CD8-positive, alpha-beta T cell (primary cell): ENCODE measurements at places on chromosomes 3 and 15. TPM values are rescaled to one million over a fixed set of nuclear protein-coding genes. Genes with fewer than 3 reads are reported as not detected.

Gene SH2D7
- total RNA-seq, result not detected

Gene OR5K1
- total RNA-seq, result not detected

Gene MAP2K5
- 21.2 TPM for total RNA-seq

Gene DPPA2
- not detected for total RNA-seq

Gene ARHGEF26
- 0.08 TPM for total RNA-seq

Gene TRIM71
- total RNA-seq, result not detected

Gene ECE2
- total RNA-seq, result not detected

Gene CNTN4
- total RNA-seq, result not detected

Gene LMOD3
- total RNA-seq, result not detected

Gene SYNPR
- total RNA-seq, result not detected

Gene GREM1
- total RNA-seq, result not detected

Gene PLXNA1
- 7.3 TPM for total RNA-seq

- no peak for DNase-seq
These were observed 151.1 kb upstream of the OSTN start for GRCh38 chr3:191047930-191048329.

- no peak for DNase-seq
These were observed 18.6 kb downstream of the SSUH2 start for GRCh38 chr3:8625991-8626390.

GRCh38 chr3:8421267-8421666 is 80.4 kb upstream of the LMCD1 start:
- DNase-seq, result no peak

DNA sequence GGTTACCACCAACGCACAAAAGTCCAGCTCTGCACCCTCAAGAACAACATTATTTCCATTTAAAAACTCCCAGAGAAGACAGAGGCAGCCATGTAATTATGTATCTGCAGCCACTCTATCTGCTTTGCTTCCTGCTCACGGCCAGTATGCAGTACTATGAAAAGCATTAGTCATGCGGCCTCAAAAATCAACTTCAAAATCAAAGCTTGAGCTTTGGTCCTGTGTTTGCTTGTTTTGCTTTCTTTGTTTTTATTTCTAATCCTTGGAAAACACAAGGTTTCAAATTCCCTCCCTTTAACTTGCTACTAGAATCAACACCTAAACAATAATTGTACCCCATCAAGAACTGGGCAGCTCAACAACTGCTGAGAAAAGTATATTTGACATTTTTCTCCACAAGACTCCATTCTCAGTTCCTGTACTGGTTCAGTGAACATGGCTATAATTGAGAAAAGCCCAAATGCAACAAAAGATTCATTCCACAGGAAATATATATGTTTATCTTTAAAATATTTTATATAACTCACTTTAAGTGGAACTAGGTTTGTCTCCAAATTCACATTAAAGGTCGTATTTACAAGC is 37.6 kb downstream of the GBE1 start:
- DNase-seq, result no peak

GRCh38 chr3:160090653-160091052 is 102.0 kb downstream of the IL12A start:
- DNase-seq, result no peak

- DNase-seq, result no peak
These were observed 104.5 kb downstream of the IGF2BP2 start for GRCh38 chr3:185720326-185720725.

DNA sequence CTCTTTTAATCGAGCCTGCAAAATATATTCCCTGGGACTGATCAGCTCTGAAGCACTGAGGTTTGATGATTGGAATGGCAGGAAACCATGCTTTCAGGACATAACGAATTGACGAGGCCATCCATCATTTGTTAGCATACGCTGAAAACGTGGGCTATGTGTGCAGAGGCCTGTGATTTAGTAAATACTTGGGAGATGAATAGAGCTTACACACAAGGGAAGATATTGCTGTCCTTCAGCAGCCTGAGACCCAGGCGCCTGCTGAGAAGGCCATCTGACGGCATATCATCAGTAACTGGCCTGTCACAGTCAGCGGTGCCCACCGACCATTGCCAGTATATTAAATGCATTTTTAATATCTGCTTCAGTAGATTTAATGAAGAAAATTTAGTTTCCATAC is 16.2 kb downstream of the CDIN1 start:
- DNase-seq, result no peak

DNA sequence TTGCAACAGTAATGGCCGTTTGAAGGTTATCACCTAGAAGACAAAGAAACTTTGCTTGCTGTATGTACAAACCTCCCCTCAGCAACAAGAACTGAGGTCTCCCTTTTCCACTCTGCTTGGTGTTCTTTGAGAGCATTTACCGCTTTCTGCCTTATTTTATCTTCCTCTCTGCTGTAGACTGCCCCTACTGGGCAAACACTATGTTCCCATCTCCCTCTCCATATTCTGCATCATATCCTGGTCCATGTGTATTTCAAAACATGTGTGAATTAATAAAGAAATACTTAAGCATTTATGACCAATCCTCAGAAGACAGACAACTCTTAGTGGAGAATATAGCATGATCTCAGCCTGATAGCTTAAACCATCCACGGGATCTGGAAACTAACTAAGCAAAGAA is 64.4 kb downstream of the ATP13A5 start:
- no peak for DNase-seq

DNA sequence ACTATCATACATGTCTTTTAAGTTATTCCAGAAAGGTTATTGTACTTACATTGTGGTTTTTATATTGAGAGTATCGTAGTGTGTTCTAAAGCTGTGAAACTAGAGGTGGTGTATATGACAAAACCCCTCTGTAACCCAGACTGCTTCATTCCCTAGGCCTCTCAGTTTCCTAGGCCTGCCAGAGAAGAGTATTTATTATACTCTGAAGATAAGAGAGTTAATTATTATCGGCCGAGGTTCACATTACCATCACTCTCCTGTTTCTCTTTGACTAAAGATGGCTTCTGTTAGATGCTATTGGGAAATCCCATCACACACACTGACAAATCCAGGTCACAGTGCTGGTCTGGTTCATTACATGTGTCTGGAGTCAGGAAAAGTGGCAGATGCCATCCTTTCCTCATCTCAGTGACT is 20.5 kb downstream of the EXOSC7 start:
- DNase-seq, result no peak

- no peak for DNase-seq
These were observed 64.0 kb upstream of the PRR20G start for GRCh38 chr3:127351775-127352350.

- peak; percentile 26 for DNase-seq
These were observed 8.3 kb upstream of the EPHA3 start for GRCh38 chr3:89098964-89099585.

GRCh38 chr3:123105201-123106189 is 38.7 kb downstream of the PDIA5 start:
- DNase-seq, result no peak

DNA sequence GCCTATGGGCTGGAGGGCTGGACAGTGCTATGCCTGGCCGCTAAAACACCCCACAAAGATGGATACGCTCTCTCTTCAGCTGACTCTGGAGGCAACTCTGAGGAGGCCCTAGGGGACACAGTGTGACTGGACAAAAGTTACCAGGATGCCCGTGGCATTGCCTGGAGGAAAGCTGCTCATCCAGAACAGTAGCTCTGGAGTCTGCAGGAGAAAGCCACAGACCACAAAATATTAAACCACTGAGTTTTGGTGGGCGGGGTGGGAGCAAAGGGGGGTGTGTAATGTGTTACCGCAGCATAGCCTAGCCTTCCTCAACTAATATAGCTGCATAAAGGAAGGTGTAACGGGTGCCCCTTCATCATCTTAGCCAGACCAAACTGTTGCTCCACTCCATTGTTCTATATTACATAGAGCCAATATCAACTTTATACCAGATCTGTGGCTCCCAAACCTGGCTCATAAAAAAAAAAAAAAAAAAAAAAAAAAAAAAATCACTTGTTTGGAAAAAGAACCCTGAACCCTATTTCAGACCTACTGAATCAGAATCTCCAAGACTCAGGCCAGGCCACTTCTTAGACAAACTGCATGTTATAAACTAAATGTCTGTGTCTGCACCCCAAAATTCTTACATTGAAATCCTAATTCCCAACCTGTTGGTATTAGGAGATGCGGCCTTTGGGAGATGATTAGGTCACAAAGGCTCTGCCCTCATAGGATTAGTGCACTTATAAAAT is 132.6 kb downstream of the TNIK start:
- no peak for DNase-seq

DNA sequence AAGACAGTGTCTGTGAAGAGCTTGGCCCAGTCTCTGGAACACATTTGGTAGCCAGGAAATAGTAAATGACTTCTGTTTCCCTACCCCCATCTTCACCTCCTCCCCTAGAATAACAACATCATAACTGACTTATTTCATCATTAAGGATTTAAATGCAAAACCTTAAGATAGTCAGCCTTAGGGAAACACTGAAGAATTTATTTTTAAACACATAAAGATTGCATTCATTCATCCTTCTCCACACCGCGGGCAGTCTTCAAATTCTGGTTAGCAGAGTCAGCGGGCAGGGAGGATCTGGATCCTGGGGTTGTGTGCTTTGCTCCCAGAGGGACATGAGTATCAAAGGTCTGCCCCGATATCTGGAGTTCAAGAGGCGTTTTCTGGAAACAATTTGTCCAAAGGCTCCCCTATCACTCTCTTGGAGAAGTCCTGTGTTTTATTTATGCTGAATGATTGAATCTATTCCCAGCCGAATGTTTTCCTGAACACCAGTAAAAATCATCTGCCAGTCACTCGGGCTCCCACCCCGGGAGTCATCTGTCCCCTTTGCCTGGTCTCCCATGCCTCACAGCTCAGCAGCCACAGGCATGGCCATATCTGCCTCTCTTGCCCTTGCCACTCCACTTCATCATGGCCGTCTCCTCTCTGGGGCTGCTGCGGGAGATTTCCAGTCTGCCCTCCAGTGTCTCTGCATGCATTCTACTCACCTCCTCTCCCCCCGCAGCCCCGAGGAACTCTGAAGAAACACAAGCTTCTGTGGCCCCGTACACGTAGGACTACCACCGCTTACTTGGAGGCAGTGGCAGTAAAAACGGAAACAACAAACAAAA is 234.7 kb upstream of the CTDSPL start:
- DNase-seq, result no peak

DNA sequence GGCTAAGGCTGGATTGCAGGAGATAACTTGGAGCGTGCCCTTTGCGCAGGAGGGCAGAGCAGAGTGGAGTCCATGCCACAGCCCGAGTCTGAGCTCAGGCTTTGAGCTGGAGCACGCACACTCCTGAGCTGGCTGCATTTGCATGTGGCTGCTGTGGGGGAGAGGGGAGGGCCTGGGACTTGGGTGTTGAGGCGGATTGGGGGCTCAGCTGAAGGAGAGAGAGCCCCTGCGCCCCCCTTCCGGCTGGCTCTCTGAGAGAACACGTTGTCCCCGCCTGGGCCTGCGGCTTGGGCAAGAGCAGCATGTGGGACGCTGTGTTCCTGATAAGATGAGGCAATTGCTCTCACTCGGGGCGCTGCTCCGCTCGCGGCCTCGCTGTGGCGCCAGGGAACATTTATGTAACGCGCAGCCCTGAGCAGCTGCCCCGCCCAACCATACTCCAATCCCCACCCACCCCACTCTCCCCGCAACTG is 39.1 kb downstream of the KLF13 start:
- peak; percentile 92 for DNase-seq

DNA sequence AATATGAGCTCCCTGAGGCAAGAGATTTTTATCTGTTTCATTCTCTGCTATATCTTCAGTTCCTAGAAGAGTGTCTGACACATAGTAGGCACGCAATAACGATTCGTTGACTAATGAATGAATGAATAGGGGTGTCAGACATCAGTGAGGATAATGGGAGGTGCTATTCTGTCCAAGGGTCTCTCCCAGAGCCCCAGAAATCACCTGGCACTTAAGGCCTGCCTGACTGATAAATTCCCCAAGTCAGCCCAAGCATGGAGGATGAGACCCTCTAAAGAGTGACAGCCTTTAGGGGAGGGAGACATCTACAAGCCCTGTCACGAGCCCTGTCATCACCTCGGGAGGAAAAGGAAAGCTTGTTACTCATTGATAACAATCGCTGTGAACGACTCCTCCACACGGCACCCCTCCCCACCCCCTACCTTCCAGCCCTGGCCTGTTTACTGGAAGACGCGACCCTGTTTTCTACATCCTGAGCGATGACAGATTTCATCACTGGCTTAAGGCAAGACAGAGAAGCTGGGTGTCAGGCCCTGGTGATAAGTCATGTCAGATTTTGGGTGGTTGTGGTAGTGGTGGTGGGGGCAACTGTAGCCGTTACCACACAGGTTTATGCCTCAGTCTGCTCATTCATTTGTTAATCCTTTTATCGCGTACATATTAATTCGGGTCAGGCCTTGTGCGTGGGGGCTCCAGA is 23.1 kb downstream of the BHLHE40 start:
- DNase-seq, result peak; percentile 47

GRCh38 chr3:60651799-60652198 is 599.5 kb downstream of the FHIT start:
- no peak for DNase-seq

DNA sequence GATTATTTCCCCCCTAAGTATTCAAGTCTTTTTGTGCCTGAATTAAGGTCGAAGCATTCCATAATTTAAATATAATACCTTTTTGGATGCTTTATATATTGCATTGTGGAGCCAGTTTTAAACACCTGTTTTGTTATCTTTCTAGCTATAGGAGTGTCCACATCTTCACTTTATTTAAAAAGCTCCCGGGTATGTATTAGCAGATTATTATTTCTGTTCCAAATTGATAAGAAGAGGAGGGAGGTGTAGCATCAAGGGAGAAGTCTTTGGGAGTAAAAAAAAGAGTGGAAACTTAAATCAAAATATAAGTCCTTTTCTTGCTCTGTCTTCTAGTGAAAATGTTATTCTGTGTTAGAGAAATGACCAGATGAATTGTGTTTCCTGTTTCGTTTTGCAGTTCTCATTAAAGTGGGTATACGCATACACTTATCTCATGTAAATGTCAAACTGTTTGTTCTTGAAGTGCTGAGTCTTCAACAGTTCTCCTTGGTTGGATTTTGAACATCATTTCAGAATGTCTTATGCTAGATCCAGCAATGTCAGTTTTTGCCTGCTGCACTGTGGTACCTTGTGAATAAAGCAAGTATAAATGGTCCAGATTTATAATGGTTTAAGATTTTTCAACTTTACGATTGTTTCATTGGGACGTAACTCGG is 105.8 kb downstream of the FNDC3B start:
- DNase-seq, result no peak
